ENCODE measurements at places on chromosomes 7 and 10.
A peak's percentile ranks its signal among the peaks of the same experiment; 100 is the strongest.

DNA sequence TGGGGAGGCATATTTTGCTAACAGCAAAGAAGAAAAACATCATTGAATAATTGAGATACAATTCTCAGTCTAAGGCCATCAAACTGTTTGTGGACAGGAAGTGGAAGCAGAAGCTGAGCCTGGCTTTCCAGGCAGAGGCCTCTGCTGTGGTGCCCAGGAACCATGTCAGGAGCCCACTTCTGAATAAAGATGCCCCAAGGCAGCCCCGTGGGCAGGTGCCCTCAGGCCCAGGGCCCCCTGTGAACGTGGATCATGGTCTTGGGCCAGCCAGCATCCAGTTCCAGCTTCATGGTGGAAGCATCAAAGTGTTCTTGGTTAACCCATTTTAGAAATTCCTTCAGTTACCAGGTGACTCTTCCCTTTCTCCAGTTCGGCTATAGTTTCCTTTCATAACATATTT, 346.8 kb downstream of the PTPRN2 start:
- no peak for DNase-seq

- no peak for DNase-seq
Observed at GRCh38 chr10:104875561-104875960, 234.5 kb downstream of the SORCS3 start.

- DNase-seq = peak; percentile 91
Observed at GRCh38 chr7:131011976-131012375, 278.0 kb upstream of the KLF14 start.

DNA sequence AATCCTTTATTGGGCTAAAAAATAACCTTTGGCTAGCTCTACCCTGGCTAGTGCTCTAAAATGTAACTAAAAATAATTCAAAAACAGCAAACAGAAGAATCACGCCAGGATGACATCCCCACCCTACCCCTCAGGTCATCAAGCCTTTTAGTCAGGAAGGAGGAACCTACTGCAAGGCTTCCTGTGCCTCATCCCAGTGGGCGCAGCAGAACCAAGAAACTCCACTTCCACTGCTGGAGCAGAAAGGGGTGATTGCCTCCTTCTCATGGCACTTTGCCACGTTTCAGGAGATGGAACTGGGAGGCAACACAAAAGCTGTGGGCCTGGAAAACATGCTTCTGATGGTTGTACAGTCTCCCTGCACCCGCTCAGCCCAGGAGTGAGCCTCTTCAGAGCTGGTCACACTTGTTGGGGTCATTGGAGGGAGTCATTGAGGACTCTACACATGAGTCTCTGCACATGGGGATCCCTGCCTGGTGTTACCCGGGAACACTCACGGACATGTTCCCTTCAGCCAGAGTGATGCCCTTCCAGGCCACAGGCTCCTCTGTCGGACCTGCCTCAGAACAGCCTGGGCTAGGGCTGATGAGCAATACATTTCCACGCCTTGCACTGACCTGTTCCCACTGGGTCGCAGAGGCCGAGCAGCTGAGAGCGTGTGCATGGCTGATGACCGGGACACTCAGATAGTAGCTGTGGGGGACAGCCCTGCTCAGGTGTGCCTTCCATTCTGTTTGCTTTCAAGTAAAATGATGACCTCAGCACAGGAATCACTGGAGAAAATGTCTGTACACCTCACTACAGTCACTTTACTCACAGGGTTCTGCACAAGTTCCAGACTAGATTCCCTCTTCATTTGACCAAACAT, 355.3 kb downstream of the FGFR2 start:
- DNase-seq = no peak

DNA sequence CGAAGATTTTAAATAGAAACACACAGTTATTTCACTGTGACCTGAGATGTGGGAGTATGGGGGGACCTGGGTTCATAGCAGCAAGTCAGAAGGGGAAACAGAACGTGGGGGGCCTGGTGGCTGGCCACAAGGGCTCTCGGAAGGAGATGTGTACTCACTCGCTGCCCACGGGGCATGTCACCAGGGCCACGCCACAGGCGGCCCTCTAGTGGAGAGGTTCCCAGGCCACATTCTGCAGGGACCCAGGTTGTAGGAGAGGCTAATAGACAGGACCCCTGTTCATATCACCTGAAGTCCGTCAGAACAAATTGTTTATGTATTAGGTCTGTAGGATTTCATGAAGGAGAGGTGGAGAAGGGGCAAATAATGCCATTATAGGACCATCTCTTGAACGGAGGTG, 25.1 kb upstream of the SVOPL start:
- no peak for DNase-seq

DNA sequence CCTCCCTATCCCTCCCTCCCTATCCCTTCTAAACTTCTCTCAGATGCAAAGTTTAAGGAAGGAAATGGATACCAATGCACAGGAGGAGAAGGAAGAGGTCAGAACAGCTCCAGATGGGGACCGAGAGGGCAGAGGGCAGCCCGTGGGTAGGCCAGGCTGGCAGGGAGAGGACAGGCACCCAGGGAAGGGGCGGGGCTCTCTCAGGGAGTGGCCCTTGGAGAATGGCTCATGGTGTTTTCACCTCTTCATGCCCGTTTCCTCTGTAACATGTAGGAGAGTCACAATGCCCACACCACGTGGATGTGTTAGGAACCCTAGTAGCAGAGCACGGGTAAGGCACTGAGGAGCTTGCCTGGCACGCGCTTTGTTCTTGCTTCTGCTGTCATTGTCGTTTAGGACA, 264.5 kb downstream of the CELF2 start:
- no peak for DNase-seq

DNA sequence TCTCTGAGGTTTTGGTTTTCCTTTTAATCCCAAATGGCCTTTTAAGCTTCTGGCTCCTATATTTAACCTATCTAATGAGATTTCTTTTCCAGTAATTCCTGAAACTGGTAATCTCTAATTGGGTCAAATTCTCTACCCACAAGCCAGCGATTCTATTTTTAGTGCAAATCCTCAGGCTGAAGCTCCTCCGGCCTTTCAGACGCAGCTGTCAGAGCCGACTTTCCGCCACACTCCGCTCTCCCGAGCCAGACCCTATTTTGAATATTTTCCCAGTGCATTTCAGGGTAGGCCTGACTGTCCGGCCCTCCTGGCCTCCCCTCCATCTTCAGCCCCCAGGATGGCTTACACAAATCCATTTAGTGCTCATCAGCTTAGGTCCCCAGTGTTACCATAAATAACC, 9.7 kb upstream of the ADCY1 start:
- DNase-seq = no peak

GRCh38 chr7:120877701-120878100, 19.8 kb upstream of the TSPAN12 start:
- no peak for DNase-seq

DNA sequence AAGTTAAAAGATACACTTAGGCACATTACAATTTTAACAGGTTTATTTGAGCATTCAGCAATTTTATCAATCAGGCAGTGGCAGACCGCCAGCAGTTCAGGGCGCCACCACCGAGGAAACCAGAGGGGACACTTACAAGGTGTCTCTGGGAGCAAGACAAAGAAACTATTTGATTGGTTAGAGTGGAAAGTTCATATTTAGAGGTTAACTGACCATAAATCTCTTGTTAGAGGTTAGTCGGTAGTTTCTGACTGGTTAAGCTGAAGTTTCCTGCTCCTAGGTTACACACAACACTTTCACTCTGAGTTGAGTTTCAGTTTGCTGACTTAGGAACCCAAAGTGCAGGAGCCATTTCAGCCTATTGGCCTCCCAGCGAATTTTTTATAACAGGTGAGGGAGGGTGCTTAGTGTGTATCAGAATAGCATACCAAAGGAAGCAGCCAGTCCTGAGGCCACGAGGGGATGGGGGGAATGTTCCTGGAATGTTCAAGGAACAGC, 10.8 kb upstream of the PVRIG start:
- DNase-seq = no peak

DNA sequence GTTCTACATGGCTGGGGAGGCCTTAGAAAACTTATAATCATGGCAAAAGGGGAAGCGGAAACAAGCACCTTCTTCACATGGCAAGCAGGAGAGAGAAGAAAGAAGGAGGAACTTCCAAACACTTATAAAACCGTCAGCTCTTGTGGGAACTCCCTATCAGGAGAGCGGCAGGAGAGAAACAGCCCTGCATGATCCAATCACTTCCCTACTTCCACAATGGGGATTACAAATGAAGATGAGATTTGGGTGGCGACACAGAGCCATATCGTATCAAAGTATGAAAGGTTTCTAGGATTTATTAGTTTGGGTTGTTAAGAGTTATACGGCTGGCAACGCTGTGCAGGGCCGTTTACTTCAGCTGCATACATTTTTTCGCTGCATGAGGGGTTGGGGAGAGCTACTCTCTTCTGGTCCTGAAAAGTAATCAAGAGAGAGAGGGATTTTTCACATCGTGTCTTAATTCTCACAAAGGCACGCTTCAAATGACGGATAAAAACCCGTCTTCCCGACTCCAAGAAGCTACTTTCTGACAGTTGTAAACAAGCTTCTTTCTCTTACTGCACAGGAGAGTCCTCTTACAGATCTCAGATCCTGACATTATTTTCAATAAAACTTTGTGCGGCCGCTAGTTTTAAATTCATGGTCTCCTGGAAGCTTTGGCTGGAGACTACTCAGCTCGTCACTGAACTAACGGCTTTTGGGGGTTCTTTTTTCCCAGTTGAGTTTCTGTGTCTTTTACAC, 751 bp upstream of the GTPBP10 start:
- DNase-seq = peak; percentile 33

DNA sequence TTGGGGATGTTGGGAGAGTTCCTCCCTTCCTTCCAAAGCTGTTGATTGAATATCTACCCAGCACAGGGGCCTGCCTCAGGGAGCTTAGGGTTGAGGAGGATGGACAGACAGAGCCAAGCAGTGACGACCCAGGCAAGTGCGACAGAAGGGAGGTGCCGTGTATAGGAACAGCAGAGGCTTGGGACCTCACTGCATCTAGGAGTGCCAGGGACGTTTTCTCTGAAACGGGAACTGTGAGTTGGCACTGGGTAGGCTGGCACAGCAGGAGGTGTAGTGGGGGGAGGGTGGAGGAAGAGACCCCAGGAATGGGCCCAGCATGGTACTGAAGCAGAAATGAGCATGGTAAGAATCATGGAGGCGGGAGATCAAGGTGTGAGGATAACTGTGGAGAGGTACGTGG, 55.3 kb upstream of the MGMT start:
- DNase-seq = no peak

DNA sequence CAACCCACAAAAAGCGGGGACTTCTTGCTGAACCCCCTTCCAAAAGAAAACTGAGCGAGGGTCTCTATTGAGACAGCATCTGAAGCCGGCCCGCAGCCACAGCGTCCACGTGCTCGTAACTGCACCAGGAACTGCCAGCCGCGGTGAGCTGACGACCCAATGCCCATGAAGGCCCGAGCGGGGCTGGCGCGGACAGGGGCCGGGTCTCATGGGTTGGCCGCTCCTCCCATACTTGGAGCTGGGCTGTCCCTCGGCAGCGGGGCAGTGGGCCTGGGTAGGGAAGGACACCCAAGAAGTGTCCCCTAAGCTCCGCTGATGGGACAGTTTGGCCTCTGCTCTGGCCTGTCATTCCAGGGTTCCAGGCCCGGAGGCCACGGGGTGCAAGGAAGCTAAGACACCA, 22.3 kb downstream of the CYP2W1 start:
- DNase-seq = no peak

GRCh38 chr7:23685731-23686130, 5.7 kb downstream of the FAM221A start:
- no peak for DNase-seq

DNA sequence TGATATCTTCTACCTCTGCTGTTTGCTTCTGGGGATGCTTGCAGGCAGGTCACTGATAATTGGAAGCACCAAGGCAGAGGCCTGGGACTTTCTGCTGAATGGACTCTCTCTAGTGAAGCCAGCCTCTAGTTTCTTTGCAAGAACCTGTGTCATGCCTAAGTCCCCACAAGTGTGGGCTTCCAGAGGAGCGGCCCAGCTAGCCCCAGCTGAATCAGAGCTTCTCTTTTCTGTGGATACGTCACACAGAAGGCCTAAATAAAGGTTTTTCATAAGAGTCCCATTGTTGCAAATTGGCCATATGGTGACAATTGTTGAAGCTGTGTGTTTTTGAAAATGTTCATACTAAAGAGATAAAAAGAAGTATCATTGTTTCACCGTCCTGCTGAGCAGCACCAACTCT, 6.8 kb upstream of the OPALIN start:
- DNase-seq = no peak

DNA sequence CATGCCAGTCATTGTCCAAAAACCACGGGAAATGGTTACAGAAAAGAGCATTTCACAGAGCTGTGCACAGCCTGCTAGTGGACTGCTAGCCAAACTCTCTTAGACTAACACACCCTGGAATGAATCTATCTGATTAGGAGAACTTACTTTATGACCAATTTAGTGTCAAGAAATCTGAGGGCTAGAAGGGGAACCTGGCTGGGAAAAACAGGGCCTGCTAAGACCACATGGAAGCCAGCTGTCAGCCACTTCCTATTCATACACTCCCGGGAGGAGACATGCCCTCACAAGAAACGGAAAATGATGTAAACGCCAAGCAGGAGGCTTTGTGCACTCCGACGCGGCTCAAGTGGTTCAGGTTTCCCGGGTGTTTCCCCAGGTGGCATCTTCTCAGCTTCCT, 54.8 kb downstream of the MPP7 start:
- no peak for DNase-seq

DNA sequence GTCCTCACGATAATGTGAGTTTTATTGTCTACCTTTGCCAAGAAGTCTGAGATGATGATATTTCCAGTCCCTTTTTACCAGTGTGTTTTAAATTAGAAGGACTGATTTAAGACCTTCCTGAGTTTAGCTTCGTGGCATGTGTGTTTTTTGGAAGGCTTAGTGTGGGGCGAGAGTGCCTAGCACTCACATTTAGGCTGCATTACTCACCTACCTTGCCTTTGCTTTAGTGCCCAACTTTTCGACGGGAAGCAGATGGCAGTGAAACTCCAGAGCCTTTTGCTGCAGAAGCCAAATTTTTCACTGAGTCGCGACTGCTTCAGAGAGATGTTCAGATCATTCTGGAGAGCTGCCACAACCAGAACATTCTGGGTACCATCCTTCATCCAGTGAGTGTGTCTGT, 50.9 kb downstream of the SND1 start:
- no peak for DNase-seq

DNA sequence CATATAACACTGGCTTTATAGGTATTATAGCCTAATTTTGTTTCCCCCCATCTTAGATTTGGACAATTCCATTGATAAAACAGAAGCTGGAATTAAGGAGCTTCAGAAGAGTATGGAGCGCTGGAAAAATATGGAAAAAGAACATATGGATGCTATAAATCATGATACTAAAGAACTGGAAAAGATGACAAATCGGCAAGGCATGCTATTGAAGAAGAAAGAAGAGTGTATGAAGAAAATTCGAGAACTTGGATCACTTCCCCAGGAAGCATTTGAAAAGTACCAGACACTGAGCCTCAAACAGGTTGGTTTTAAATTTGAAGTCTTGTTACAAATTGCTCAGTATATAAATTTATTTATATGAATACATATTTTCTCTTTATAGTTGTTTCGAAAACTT, 34.1 kb downstream of the SMC3 start:
- DNase-seq = no peak

Measured in HFFc6 (cell line).